ENCODE measurements at places on chromosomes 5 and 9.

DNA sequence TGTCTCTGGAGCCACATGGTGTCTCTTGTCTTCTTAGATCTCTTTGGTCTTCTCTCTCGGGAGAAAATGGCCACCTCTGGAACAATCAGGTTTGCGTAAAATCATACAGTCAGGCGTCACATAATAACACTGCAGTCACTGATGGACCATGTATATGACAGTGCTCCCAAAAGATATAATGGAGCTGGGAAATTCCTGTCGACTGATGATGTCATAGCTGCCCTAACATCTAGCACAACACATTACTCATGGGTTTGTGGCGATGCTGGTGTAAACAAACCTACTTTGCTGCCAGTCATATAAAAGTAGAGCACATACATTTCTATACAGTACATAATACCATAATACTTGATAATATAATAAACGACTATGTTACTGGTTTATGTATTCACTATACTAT, 30.1 kb upstream of the RAI14 start:
- DNase-seq, result no peak

DNA sequence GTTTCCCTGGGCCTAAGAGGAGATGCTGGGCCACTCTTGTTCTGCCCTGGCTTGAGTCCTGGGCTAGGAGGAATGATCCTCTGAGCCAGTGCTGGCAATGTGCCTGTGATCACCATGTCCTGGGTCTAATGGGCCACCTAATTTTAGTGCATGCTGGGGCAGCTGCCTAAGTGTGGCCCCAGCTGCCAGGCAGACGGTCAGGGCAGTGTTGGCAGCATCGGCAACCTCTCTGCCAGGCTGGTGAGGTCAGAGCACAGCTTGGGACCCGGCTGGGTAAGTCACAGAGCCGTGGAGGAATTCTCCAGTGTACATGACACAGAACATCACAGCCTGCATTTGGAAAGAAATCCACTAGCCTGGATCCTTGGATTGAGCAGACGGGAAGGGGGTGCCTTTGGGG, 21.4 kb upstream of the PITX1 start:
- DNase-seq, result no peak

DNA sequence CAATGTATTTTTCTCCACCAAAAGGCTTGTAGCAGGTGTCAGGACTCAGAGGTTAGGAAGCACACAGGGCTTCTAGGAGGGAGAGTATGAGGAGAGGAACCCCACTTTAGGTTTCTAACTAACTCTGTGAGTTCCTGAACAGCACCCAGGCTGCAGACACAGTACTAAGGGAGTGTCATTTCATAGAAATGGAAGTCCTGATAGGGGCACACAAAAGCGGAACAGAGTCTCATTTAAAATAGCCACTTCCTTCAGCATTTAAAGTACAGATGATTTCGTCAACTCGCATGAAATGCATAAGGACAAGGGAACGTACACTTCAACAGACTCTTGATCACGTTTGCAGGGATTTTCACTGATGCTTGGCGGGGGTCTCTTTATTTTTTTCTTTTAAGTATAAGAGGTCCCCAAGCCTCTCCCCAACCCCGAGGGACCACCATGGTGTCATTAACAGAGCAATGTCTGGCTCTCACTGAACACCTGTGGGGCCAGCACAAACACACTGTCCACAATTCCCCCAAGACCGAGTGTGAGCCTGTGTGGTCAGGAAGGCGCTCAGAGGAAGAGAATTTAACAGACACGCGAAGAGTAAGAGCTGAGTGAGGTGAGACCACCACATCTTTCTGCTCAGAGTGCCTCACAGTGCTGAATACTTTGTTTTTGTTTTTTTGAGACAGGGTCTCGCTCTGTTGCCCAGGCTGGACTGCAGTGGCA, 82.3 kb downstream of the SECISBP2 start:
- no peak for DNase-seq

DNA sequence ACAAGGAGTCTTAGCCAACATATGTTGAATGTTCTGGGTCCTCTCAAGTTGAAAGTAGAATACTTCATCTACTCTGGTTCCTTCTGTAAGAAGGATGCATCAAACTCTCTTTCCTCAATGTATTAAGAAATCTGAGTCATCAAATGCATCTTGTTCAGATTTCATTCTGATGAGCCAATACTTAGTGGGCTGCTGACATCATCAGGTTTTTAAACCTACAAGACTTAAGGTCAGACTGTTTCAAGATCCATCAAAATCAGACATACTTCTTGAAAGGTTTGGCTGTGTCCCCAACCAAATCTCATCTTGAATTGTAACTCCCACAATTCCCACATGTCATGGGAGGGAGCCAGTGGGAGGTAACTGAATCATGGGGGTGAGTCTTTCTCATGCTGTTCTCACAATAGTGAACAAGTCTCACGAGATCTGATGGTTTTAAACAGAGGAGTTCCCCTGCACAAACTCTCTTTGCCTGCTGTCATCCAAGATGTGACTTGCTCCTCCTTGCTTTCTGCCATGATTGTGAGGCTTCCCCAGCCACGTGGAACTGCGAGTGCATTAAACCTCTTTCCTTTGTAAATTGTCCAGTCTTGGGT, 168.8 kb downstream of the RAPGEF6 start:
- peak; percentile 14 for DNase-seq

DNA sequence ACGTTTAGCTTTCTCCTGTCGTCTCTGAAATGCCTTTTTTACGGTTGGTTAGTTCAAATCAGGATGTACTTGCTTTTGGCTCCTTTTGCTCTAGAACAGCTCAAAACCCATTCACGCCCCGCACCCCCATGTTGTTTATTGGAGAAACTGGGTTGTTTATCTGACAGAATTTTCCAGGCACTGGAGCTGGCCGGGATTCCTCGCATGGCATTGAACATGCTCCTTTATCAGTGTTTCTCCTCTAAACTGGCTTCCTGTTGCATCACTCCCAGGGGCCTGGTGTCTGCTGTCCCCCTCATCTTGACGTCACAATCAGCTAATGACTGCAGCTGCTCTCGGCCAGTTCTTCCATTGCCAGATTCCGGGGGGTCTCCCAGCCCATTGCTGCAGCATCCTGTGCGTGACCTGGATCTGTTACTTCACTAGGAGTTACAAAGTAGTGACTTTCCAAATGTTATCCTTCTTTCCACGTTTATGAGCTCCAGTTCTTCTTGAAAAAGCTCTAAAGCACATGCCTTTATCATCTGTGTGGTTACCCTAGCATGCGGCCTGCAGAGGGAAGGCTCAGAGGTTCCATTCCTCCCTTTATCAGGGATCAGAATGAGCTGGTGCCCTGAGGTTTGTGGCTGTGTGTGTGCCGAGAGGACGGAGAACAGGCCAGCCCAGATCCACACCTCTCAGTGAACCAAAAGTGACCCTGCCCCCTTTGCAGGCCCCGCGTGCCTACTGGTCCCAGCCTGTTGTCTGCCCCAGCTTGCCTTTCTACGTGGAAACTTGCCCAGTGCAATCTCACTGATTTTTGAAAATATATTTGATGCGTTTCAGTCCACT, 27.5 kb downstream of the FAM163B start:
- no peak for DNase-seq

GRCh38 chr5:14396066-14396465, 185.5 kb upstream of the OTULINL start:
- no peak for DNase-seq

DNA sequence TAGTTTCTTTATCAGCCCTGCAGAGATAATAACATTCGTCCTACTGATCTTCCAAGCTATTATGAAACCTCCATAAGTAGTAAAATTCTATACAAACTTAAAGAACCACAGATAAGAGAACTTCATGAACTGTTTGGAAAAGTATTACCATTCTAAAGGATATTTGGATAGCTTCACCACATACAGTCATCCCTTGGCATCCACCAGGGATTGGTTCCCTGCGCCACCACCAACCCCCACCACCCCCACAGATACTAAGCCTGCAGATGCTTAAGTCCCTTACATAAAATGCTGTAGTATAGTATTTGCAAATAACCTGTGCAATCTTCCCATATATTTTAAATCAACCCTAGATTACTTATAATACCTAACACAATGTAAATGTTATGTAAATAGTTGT, 61.4 kb upstream of the SHISAL2B start:
- DNase-seq, result no peak

DNA sequence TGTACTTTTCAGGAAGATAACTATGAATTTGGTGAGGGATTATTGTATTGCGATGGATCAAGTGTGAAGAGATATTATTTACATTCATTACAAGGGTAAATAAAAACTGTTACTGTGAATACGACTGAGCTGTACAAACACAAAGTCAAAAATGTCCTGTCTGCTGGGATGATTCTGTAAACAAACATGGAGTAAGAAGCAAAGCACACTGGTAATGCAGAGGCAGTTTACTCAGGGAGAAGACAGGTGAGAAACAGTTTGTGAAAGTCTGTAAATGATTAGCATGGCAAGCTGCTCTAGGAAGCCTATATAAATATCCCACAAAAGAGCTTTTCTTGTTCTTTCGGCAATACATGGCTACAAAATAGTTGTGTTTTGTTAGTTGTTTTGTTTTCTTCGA, 115.4 kb upstream of the GNA14 start:
- no peak for DNase-seq
